ENCODE measurements at places on chromosomes 11 and 22.

- no peaks in the 10 kb centered on the region for H3K27me3 ChIP-seq
- no peaks in the 10 kb centered on the region for H3K4me1 ChIP-seq
- DNase-seq, result no peak
These were observed 93.6 kb downstream of the NELL1 start for GRCh38 chr11:20762980-20763379.

GRCh38 chr11:31968461-31969358 is 122.2 kb upstream of the RCN1 start:
- DNase-seq, result no peak
- H3K4me3 ChIP-seq, result no peak overlapping the region
- H3K27ac ChIP-seq, result no peak overlapping the region
- no peaks in the 10 kb centered on the region for H3K36me3 ChIP-seq
- H3K27me3 ChIP-seq, result no peaks in the 10 kb centered on the region

DNA sequence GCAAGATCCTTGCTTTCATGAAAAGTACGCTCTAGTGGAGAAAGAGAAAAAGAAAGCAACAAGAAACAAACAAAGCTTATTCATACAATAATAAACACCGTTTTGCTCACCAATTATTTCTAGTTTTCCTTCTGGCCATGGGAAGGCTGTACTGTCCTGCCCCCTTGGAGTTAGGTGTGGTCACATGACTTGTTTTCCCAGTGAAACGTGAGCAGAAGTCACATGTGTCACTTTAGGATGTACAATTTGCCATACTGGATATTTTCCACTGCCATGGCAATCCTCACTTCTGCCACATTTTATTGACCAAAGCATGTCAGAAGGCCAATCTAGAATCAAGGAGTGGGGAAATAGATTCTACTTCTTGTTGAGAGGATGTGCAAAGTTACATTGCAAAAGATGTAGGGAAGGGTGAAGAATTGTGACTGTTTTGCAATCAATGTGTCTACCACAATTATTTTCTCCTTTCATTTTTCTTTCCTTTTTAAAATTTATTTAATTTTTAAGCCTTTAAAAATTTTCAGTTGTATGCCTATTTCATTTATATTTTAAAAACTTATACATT is 24.3 kb upstream of the TRAF6 start:
- H3K4me3 ChIP-seq, result no peak overlapping the region
- no peak for DNase-seq
- H3K4me1 ChIP-seq, result no peaks in the 10 kb centered on the region
- no peaks in the 10 kb centered on the region for H3K27me3 ChIP-seq
- H3K27ac ChIP-seq, result no peak overlapping the region
- H3K36me3 ChIP-seq, result no peaks in the 10 kb centered on the region

DNA sequence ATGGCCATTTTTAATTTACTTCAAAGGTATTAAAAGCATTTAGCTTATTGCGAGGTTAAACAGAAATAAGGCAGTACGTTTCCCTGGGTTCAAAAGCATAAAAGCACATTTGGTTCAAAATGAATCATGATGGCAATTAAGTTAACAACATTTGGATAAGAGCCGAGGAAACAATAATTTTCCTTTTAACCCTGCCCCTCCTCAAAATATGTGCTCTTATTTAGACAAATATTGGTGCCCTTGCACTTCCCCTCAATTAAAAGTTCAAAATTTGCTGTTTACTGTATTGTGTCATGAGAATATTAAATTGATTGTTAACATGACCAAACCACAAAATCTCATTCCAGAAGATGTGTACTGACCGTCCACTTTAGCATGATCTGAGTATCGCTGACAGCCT is 48.7 kb downstream of the VSIG10L2 start:
- H3K27me3 ChIP-seq, result no peaks in the 10 kb centered on the region
- no peak overlapping the region for H3K4me3 ChIP-seq
- no peaks in the 10 kb centered on the region for H3K36me3 ChIP-seq
- DNase-seq, result no peak
- no peak overlapping the region for H3K27ac ChIP-seq

DNA sequence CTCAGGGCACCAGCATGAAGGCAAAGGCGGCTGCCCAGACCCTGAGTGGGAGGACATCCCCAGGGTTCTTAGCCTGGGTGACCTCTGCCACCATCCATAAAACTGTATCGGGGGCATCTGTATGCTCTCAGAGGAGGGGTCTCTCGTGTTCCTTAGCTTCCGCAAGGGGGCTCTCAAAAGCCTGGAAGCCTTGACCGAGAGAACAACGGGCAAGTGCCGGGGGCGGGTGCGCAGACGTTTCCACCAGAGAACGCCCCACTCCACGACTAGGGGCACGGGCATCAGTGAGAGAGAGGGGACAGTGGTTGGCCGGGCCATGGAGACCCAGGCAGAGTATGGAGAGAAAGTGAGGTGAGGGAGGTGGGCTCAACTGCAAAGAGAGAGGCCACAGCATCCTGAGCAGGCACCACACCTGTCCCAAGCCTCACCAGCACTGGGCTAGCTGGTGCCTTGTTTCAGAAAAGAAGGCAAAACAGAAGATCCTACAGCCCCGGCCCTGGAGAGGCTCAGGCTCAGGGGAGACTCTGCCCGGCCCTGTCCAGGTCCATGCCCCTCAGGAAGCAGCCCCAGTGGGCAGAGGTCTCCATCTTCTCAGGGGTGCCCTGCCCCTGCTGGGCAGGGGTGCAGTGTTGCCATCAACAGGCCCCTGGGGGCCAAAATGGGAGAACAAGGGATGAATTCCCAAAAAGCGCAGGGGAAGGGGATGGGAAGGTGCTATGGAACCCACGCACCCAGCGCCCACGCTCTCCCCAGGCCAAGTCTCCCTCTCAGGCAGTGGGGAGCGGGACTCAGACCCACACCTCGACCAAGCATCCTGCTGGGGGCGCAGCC is 5.9 kb downstream of the TSPAN32 start:
- H3K27me3 ChIP-seq, result no peaks in the 10 kb centered on the region
- H3K27ac ChIP-seq, result peak overlapping the region; percentile 58
- H3K4me3 ChIP-seq, result no peak overlapping the region
- DNase-seq, result no peak
- no peaks in the 10 kb centered on the region for H3K36me3 ChIP-seq
- peaks cover 4% of the 10 kb centered on the region for H3K4me1 ChIP-seq

GRCh38 chr11:26537341-26537740 is 34.7 kb downstream of the MUC15 start:
- no peaks in the 10 kb centered on the region for H3K27me3 ChIP-seq
- DNase-seq, result no peak
- no peak overlapping the region for H3K4me3 ChIP-seq
- no peaks in the 10 kb centered on the region for H3K4me1 ChIP-seq
- H3K27ac ChIP-seq, result no peak overlapping the region

- H3K27ac ChIP-seq, result no peak overlapping the region
- no peaks in the 10 kb centered on the region for H3K36me3 ChIP-seq
- H3K4me3 ChIP-seq, result no peak overlapping the region
These were observed 23.0 kb downstream of the PAX6 start for GRCh38 chr11:31788085-31788484.

GRCh38 chr11:82225930-82226329 is 507.7 kb downstream of the FAM181B start:
- no peak overlapping the region for H3K4me3 ChIP-seq
- H3K27me3 ChIP-seq, result no peaks in the 10 kb centered on the region
- H3K36me3 ChIP-seq, result no peaks in the 10 kb centered on the region
- H3K27ac ChIP-seq, result no peak overlapping the region

DNA sequence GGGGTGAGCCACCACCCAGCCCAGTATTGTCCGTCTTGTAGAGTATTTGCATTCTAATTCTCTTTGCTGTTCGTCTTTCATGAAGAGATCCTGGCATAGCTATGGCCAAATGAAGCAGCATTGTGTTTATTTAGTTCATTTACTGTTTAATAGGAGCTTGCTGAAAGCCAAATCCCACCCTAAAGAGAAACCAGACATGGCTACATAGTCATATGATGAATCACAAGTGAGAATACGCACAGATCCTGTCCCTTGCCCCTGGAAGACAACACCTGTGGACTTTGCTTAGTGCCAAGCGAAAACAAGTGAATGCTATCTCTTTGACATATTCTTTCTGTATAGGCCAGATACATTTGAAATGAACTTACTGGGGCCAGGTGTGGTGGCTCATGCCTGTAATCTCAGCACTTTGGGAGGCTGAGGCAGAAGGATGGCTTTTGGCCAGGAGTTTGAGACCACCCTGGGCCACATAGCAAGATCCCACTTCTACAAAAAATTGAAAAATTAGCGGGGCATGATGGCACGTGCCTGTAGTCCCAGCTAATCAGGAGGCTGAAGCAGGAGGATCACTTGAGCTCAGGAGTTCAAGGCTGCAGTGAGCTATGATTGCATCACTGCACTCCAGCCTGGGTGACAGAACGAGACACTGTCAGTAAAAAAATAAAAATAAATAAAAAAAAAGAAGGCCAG is 5.1 kb upstream of the ARFGAP3 start:
- H3K4me1 ChIP-seq, result no peaks in the 10 kb centered on the region
- no peak overlapping the region for H3K4me3 ChIP-seq
- peak overlapping the region; percentile 75 for H3K27ac ChIP-seq
- H3K36me3 ChIP-seq, result no peaks in the 10 kb centered on the region

DNA sequence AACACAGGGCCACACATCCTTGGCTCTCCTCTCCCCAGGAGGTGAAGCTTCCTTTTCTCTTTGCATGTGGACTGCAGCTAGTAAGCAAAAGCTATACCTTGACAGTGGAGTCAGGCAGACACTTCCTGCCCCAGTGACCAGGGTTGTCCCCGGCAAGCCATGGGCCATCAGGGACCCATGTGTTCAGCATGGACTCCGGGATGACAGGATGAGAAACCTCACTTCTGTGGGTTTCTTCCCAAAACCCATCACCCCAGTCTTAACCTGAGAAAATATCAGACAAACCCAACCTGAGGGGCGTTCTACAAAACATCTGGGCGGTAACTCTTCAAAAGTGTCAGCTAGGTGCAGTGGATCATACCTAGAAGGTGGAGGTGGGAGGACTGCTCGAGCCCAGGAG is 40.2 kb downstream of the GNB1L start:
- H3K27ac ChIP-seq, result no peak overlapping the region
- H3K4me3 ChIP-seq, result no peak overlapping the region
- H3K36me3 ChIP-seq, result no peaks in the 10 kb centered on the region
- H3K4me1 ChIP-seq, result no peaks in the 10 kb centered on the region

- no peaks in the 10 kb centered on the region for H3K36me3 ChIP-seq
- peak; percentile 88 for DNase-seq
- no peaks in the 10 kb centered on the region for H3K27me3 ChIP-seq
- H3K27ac ChIP-seq, result peak overlapping the region; percentile 94
- peaks cover 91% of the 10 kb centered on the region for H3K4me1 ChIP-seq
These were observed 7.0 kb upstream of the MALAT1 start for GRCh38 chr11:65491614-65492386.

- no peaks in the 10 kb centered on the region for H3K4me1 ChIP-seq
- no peaks in the 10 kb centered on the region for H3K36me3 ChIP-seq
- no peak overlapping the region for H3K27ac ChIP-seq
These were observed 116.8 kb upstream of the NECTIN1 start for GRCh38 chr11:119845756-119846155.

DNA sequence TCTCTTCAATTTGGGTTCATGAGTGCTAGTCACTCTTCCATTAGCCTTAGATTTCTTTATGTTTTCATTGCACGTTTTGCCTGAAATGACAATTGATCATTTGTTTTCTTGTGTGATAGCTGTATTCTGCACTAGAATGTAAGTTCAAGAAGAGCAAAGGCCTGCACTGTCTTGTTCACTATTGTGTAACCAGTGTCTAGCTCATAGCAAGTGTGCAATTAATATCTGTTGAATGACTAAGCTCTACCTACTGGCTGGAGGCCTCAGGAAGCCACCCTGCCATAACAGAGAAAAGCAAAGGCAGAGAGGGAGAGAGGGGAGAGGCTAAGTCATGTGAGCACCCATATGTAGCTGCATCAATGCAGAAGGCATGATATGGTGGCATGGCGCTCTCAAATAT is 292.8 kb upstream of the SYN3 start:
- H3K4me3 ChIP-seq, result no peak overlapping the region
- no peaks in the 10 kb centered on the region for H3K36me3 ChIP-seq
- H3K27ac ChIP-seq, result no peak overlapping the region
- H3K27me3 ChIP-seq, result no peaks in the 10 kb centered on the region
- no peaks in the 10 kb centered on the region for H3K4me1 ChIP-seq
- DNase-seq, result no peak

- H3K27ac ChIP-seq, result peak overlapping the region; percentile 30
- no peaks in the 10 kb centered on the region for H3K27me3 ChIP-seq
- H3K4me3 ChIP-seq, result no peak overlapping the region
- H3K4me1 ChIP-seq, result peaks cover 7% of the 10 kb centered on the region
- no peaks in the 10 kb centered on the region for H3K36me3 ChIP-seq
These were observed 28.5 kb downstream of the MAML2 start for GRCh38 chr11:96314326-96315020.

DNA sequence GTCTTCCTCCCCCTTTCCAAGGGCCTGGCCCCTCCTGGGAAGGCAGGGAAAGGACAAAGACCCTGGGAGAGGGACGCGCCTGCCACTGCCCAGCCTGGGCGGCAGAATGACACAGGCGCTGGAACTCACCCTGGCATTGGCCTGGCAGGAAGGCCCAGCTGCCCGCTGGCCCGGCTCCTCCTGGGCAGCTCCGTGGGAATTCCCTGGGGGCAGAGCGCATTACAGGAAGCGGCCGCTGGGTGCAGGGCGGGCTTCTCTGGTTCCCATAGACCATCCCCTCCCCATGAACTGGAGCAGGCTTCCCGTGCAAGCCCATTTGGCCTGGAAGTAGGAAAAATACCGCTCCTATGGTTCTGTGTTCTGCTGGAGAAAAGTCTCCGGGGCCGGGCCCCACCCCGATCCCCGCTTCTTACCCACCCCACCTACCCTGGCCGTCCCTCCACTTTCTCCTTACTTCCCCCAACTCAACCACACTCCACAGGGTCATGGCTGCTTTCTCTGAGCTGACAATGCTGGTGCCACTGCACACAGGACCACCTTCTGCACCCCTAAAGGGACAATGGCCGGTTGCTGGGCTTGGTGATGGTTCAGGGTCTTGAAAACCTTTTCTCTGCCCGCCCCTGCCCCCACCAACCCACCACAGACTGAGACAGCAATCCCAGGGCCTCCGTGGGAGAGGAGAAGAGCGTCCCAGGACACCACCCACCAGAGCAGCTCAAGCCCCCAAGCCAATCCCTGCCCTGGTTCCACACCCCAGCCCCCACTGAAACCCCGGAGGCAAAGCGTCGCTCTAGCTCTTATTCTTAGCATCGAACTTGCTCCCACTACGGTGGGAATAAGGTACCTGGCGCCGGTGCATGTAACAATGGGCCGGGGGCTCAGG is 58.9 kb downstream of the LINC01488 start:
- peak overlapping the region; percentile 2 for H3K27ac ChIP-seq
- DNase-seq, result no peak
- H3K4me3 ChIP-seq, result no peak overlapping the region

DNA sequence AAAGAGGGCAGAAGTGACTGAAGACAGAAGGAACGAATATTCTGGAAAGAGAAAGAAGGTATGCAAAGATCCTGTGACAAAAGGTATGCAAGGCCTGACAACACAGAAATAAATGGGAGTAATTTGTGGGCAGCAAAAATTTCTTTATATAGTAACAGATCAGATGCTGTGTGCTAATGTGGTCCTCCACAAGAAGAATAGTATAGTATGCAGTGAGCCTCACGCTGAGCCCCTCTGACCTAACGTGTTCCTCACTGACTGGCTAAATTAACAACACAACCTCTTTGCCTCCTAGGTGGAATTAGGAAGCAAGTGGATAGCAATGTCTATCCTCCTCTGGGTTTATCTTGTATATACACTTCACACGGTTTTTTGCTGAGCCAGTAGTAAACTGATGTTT is 143.1 kb upstream of the SESN3 start:
- no peak overlapping the region for H3K27ac ChIP-seq
- no peak for DNase-seq
- H3K36me3 ChIP-seq, result no peaks in the 10 kb centered on the region
- no peaks in the 10 kb centered on the region for H3K27me3 ChIP-seq
- H3K4me1 ChIP-seq, result no peaks in the 10 kb centered on the region

All from Peyer's patch (tissue), 4 donors.